ENCODE measurements at places on chromosomes 6 and 20. TPM values are rescaled to one million over a fixed set of nuclear protein-coding genes. Genes with fewer than 3 reads are reported as not detected.

The SLC35A1 gene
- 11.2 TPM for polyA plus RNA-seq

The ARFGEF3 gene
- polyA plus RNA-seq = 5.3 TPM

The ECHDC1 gene
- polyA plus RNA-seq = 77.8 TPM

The CLPSL2 gene
- polyA plus RNA-seq = not detected

The LY86 gene
- 0.28 TPM for polyA plus RNA-seq

The PEDS1 gene
- polyA plus RNA-seq = 10.6 TPM

The C6orf163 gene
- 0.34 TPM for polyA plus RNA-seq

The FAM83B gene
- not detected for polyA plus RNA-seq

The EEF1E1 gene
- 22.5 TPM for polyA plus RNA-seq

The OXT gene
- polyA plus RNA-seq = not detected

The BANF2 gene
- polyA plus RNA-seq = not detected

The CNKSR3 gene
- 6.5 TPM for polyA plus RNA-seq

The OR2B6 gene
- polyA plus RNA-seq = not detected

The FAM8A1 gene
- 9.0 TPM for polyA plus RNA-seq

The TRAPPC3L gene
- 0.02 TPM for polyA plus RNA-seq

The TRPC4AP gene
- polyA plus RNA-seq = 54.5 TPM

The ADGRF5 gene
- 21.3 TPM for polyA plus RNA-seq

The WFDC5 gene
- not detected for polyA plus RNA-seq

The TCP11 gene
- polyA plus RNA-seq = not detected

The HTR1E gene
- 0.09 TPM for polyA plus RNA-seq

The SAMD10 gene
- 2.0 TPM for polyA plus RNA-seq

The AKAP12 gene
- 13.4 TPM for polyA plus RNA-seq

The CSE1L gene
- polyA plus RNA-seq = 21.0 TPM

The NINL gene
- polyA plus RNA-seq = 4.3 TPM

The FNDC11 gene
- 0.17 TPM for polyA plus RNA-seq

The ENPP3 gene
- polyA plus RNA-seq = 0.09 TPM

The HCRTR2 gene
- polyA plus RNA-seq = 0.03 TPM

The GNAS-AS1 gene
- polyA plus RNA-seq = 0.34 TPM

The POM121L2 gene
- not detected for polyA plus RNA-seq

The SALL4 gene
- 0.49 TPM for polyA plus RNA-seq

The WFDC12 gene
- polyA plus RNA-seq = not detected

The MAPK13 gene
- polyA plus RNA-seq = 12.1 TPM

The PKIB gene
- 2.8 TPM for polyA plus RNA-seq

The MAP3K5 gene
- 18.8 TPM for polyA plus RNA-seq

The PEX3 gene
- polyA plus RNA-seq = 4.7 TPM

The RNF144B gene
- 16.5 TPM for polyA plus RNA-seq

The CST11 gene
- polyA plus RNA-seq = not detected

The OTOR gene
- not detected for polyA plus RNA-seq

The CCN2 gene
- polyA plus RNA-seq = 38.7 TPM

The CTAGE9 gene
- not detected for polyA plus RNA-seq

The XKR7 gene
- polyA plus RNA-seq = not detected

The TRIM31 gene
- 1.2 TPM for polyA plus RNA-seq

The SCAND1 gene
- polyA plus RNA-seq = 79.7 TPM

The GTSF1L gene
- polyA plus RNA-seq = not detected

Measured in adipose tissue (tissue), 3 donors.